ENCODE measurements at places on chromosomes 4 and X.

GRCh38 chrX:15207994-15208393 lies 61.9 kb downstream of the ASB9 start:
- DNase-seq = no peak

- no peak for DNase-seq
These were observed 549.1 kb upstream of the EPHA5 start for GRCh38 chr4:66219401-66219800.

GRCh38 chr4:10866666-10867065 lies 182.1 kb upstream of the CLNK start:
- no peak for DNase-seq

DNA sequence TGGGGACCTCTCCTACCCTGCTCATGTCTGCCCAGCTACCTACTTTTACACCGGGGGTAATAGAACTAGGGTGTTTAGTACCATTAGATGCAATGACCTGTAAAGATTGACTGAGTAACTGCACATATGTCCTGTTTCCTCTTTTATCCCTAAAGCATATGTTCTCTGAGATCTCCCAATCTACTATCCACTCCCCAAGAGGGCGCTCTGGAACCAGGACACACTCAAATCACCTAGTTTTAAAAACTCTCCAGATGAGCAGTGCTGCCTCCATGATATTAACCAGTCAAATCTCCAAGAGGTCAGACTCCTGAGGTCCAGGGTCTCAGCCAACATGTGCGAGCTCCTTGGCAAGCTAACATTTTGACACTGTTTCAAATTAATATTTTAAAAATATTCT lies 87.0 kb upstream of the TSPAN5 start:
- DNase-seq = no peak

- DNase-seq = no peak
These were observed 893 bp upstream of the HOPX start for GRCh38 chr4:56681853-56682525.

GRCh38 chrX:86981326-86981879 lies 536.2 kb upstream of the KLHL4 start:
- no peak for DNase-seq

DNA sequence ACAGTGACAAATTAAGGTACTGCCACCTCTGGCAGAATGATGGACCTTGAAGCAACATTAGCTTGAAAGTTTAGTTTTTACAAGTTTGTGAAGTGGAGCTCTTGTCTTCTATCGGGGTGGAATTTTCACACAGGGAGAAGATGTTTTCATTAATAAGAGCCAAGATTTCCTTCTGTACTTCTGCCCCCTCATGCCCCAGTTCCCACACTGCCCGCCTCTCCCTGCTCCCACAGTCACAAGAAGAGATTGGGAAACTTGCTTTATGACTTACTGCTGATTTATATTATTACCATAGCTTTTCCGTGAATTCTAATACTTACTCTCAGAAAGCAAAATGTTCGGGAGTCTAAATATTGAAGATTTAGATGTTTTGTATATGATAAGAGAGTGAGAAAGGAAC lies 539.8 kb upstream of the ARX start:
- DNase-seq = no peak

- DNase-seq = no peak
These were observed 273.5 kb upstream of the FAM241A start for GRCh38 chr4:111871802-111872201.

- DNase-seq = peak; percentile 55
These were observed 27.7 kb downstream of the DMP1 start for GRCh38 chr4:87677731-87678130.

DNA sequence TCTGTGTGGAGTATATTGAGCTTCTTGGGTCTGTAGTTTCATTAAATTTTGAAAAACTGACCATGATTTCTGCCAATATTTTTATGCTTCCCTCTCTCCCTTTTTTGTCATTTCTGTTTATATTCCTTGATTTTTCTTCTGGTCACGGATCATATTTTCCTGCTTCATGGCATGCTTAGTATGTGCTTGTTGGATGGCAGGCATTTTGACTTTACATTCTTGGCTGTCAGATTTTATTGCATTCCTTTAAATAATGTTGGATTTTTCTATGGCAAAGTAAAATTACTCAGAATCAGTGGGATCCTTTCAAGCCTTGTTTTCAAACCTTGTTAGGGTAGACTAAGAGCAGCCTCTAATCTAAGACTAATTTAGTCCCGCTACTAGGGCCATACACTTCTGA lies 531.8 kb downstream of the IL15 start:
- no peak for DNase-seq

- DNase-seq = no peak
These were observed 68.7 kb downstream of the PAK3 start for GRCh38 chrX:111164728-111165127.

- peak; percentile 43 for DNase-seq
These were observed 133.1 kb downstream of the CORIN start for GRCh38 chr4:47704693-47705325.

DNA sequence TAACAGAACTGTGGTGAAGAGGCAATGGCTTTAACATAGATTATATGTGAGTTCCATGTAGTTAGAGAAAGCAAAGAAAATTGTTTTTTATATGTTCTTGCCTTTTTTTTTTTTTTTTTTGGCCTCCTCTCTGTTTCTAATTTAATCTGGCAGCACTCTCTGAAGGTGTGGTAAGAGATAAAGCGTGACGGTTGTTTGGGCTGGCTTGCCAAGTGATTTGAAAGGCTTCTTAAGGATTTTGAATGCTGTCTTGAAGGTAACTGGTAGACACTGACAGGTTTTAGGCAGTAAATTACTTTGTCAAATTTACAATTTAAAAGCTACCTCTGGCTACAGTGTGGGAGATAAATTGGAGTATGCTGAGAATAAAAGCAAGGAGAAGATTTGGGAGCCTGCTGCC lies 269.3 kb upstream of the HS3ST1 start:
- DNase-seq = no peak

DNA sequence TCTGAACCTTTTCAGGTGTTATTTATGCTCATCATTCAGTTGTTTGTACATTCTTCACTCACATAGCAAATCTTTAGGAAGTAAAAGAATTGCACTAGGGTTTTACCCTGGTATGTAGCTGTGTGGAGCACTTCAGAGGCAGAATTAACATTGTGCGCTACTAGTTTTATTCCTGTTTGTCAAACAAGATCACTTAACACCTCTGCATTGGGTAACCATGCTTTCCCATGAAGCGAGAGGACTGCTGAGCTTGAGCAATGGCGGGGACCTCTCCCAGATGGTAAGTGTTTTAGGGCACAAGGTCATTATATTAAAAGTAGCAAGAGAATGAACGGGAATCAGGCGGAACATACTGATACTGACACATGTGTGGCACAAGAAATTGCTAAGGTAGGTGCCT lies 59.2 kb downstream of the SHROOM3 start:
- no peak for DNase-seq

DNA sequence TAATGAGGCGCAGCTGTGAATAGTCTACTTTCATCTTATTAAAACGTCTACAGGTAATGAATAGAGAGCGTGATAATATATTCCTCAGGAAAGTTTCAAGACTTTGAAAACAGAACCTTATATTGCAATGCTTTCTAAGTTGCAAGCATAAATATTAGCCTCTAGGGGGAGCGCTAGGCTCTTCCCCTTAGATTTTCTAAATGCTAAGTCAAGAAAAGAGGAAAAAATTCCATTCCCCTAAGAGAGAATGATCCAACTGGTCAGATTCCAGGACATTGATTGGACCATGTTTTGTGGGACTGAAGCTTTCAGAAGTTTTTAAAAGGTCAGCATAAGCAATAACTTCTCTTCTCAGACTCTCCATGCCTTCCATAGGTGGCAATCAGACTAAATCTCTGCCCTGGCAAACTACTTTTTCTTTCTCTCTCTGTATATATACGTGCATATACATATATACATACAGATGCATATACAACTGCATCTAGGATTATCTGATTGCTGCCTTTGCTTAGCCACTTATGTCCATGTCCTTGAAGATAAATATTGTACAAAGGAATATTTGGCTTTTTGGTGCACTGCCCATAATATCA lies 492.9 kb downstream of the INPP4B start:
- DNase-seq = no peak

DNA sequence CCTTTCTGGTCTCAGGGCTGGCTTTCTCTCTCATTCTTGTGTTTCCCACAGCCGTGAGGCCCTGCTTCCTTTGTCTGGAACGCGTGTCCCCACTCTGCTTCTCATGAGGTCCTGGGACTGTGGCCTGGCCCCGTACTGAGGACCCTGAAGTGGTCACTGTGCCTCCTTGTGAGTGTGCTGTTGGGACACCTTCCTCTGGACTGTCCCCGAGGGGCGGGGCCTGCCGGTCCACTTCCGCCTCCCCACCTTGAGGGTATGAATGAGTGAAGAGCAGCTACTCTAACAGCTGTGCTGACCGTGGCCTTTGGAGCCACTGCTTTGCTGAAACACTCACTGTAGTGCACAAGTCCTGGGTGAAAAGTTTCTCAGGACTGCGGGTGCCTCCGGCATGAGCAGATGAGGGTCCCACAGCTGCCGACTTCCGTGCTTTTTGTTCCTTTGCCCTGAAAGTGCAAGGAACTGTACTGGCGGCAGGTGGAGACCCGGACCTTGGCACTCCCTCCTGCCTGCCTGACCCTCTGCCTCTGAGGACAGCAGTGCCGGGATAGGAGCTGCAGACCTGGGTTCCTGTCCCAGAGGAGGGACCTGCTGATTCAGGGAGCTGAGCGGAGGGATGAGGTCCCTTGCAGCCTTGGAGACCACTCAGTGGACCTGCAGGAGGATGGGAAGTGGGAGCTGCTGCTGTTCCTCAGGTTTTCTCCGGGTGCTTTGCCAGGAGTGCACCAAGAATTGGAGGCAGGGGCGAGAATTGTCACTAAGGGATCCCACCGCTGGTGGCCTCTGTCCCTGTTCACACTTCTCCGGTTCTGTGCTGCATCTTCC lies 38.0 kb downstream of the HTT-AS start:
- DNase-seq = no peak

GRCh38 chr4:16777726-16778125 lies 120.7 kb downstream of the LDB2 start:
- no peak for DNase-seq

DNA sequence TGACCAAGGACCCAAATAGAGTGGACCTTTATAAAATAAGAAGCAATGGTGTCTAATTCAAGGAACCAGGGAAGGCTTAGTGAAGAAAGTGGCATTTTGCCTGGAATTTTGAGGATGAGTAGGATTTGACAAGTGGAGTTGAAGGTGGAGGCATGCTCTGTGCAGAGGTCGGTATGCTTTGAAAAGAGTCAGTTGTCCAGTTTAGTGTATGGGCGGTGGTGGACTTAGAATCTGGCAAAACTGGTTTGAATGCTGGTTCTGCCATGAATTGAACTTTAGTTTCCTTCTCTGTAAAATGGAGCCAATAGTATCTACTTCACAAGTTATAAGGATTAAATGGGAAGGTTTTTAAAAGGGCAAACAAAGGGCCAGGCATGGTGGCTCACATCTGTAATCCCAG lies 29.7 kb downstream of the SEPTIN11 start:
- DNase-seq = no peak

- DNase-seq = no peak
These were observed 120.4 kb upstream of the SCML1 start for GRCh38 chrX:17616936-17617335.

Data from right hindlimb (tissue), 1 donor.